Aorta (tissue), 5 donors: ENCODE measurements at places on chromosomes 5 and 9. TPM values are rescaled to one million over a fixed set of nuclear protein-coding genes. Genes with fewer than 3 reads are reported as not detected.
A peak's percentile ranks its signal among the peaks of the same experiment; 100 is the strongest.

GRCh38 chr9:33158843-33159776 lies 8.0 kb downstream of the B4GALT1 start:
- DNase-seq = peak; percentile 88

Gene LCN10
- total RNA-seq = 11.4 TPM

Gene GPR150
- 0.23 TPM for total RNA-seq

Gene ARSI
- total RNA-seq = 0.91 TPM

DNA sequence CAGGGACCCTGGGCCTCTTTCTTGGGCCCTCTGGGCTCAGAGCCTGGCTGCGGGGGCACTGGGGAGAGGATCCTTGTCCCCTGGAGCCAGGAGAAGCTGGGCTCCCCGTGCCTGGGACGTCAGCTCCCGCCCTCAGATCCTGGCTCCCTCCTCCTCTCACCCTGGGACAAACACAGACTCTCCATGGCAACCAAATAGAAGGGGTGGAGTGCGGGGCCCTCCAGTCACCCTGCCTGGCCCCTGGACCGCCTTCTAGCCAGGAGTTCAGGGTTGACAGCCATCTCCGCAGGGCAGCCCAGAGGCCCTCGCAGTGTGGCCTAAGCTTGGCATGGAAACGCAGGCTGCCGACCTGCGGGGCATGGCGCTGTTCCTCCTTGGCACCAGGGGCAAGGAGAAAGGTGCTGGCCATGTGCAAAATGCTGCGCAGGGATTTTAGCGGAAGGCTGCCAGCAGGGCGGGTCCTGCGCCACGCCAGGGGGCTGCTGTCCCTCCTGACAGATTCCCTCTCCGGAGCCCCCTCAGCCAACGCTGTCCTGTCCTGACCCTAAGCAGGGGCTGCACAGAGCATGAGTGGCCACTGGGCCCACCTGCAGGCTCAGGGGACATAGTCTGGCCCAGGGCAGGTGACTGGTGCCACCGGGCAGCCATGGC lies 1.0 kb downstream of the ZDHHC11 start:
- DNase-seq = peak; percentile 33

GRCh38 chr5:96626956-96627355 lies 35.2 kb upstream of the CAST start:
- DNase-seq = no peak

DNA sequence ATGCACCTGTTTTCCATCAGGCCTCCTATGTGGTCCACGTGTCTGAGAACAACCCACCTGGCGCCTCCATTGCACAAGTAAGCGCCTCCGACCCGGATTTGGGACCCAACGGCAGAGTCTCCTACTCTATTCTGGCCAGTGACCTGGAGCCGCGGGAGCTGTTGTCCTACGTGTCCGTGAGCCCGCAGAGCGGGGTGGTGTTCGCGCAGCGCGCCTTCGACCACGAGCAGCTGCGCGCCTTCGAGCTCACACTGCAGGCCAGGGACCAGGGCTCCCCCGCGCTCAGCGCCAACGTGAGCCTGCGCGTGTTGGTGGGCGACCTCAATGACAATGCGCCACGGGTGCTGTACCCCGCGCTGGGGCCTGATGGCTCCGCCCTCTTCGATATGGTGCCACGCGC lies 1.7 kb downstream of the PCDHGB1 start:
- no peak for DNase-seq

Gene TSLP
- 1.5 TPM for total RNA-seq

Gene TIMD4
- 0.65 TPM for total RNA-seq

GRCh38 chr5:135881244-135881643 lies 14.4 kb downstream of the IL9 start:
- no peak for DNase-seq

Gene C9
- total RNA-seq = 0.13 TPM

DNA sequence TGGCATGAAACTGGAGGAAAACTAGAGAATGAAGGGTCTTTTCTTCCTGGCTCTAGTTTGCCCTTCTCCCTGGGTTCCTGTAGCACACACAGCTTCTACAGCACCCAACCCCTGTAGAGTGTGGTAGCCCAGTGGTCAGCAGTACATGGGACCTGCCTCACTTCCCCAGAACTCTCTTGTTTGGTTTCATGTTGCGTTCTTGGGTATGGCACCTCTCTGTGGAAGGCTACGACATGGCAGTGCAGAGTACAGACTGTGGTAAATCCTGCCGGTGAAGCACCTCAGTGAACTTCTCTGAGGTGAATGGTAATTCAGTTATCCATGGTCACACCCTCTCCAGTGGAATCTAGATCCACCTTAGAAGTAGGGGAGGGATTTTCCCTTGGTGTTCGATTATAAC lies 105.5 kb downstream of the TLR4 start:
- no peak for DNase-seq

DNA sequence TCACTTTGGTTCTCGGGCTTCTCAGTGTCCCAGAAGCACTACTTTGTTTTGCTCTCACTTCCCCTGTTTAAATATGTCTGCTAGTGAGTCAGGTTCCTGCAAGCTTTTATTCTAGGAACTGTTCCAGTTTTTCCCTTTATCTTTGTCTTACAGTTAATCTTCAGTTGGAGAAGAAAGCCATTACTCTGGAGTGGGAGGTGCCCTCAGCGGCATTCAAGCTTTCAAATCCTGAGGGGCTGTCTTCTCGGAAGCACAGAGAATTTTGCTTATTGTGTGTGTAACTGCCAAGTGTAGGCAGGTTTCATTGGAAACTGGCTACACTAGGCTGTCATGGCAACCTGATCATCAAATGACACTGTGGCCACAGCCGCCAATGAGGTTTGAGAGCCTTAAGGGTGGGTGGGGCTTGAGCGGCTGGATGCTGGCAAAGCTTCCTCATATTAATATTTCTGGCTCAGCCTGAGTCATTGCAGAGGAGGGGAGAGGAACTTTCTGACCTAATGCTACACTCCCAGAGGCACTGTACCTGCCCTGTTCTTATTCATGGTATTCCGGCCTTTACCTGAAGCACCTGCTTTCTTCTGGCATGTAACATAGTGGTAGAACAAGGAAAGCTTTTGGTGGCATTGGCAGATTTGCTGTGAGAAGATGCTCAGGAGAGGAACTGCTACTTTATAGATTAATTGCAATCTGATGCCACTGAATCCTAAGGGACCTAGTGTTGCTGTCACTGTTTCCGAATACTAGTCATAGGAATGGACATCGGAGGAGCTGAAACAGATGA lies 26.3 kb downstream of the SLC25A25 start:
- DNase-seq = peak; percentile 93

DNA sequence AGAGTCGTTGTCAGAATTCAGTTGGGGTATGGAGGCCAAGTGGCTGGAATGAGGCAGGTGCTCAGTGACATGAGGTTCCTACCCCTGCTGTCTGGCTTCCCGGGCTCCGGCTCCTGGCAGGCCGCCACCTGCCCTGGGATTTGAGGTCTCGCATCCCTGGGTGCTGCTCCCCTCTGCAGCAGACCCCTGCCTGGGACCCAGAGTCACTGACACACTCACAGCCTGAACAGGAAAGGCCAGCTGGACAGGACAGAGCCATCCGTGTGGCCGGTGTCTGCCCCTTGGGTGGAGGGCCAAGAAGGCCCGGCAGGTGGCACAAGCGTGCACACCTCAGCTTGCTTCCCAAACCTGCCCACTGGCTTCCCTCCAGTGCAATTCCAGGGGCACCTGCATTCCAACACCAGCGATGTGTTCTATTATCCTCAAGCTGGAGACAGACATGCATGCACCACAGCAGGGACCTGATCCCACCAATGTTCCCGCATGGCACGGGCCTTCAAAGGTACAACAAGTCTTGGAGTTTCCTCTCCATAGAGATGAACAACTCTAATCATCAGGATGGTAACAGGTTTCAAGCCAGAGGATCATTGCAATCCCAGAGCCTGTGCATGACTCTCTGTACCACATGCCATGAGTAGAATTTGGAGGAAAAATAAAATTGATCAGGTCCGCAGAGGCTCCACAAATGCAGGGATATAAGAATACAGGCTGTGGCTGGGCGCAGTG lies 45.6 kb upstream of the RNF130 start:
- DNase-seq = no peak

Gene PRDM9
- not detected for total RNA-seq

Gene PDZD2
- total RNA-seq = 18.0 TPM

Gene SOHLH1
- total RNA-seq = not detected

Gene PCDHB11
- total RNA-seq = 8.1 TPM

Gene EQTN
- 0.58 TPM for total RNA-seq

DNA sequence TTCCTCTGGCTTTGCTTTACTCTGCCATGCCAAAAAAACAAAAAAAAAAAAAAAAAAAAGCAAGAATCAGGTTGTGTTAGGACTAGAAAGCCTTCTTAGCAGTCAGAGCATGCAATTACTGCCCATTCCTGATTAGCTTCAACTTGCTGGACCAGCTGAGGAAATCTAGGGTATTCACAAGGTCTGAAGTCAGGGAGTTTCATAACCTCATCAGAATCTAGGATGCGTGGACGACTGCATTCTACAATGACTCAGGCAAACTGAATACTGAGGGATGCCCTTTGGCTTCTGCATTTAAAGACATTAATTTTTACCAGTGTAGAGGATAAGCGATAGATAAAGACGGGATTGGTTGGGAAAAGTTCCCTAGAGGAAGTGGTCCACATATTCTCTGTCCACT lies 39.2 kb upstream of the SHOC1 start:
- no peak for DNase-seq
